ENCODE measurements at places on chromosomes 16 and 17. TPM values are rescaled to one million over a fixed set of nuclear protein-coding genes. Genes with fewer than 3 reads are reported as not detected.

Gene CLEC10A
- total RNA-seq: not detected

Gene TP53TG3
- total RNA-seq: not detected

Gene ICAM2
- 806 TPM for total RNA-seq

Gene SMIM36
- not detected for total RNA-seq

Data from vein endothelial cell (primary cell).